ENCODE measurements at places on chromosomes 3 and 15.

- DNase-seq: peak; percentile 40
Observed at GRCh38 chr3:52742418-52743041, 28.2 kb downstream of the NEK4 start.

DNA sequence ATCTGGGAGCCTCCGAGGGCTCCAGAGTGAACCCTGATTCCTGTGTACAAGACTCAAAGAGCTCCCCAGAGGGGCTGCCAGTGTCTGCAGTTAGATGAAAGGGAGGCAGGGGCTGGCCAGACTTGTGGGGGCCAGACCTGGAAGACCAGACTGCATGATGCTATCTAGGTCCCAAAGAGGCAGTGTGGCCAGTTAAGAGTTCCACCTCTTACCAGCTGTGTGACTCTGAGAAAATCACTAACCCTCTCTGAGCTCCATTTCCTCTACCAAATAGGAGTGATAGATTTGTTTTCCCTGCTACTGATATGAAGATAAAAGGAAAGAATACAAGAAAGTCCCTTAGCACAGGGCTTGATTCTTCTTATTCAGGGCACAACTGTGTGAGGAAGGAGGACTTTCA is 29.0 kb downstream of the ACSBG1 start:
- no peak for DNase-seq

GRCh38 chr3:162328649-162329048 is 832.0 kb downstream of the OTOL1 start:
- DNase-seq: no peak

DNA sequence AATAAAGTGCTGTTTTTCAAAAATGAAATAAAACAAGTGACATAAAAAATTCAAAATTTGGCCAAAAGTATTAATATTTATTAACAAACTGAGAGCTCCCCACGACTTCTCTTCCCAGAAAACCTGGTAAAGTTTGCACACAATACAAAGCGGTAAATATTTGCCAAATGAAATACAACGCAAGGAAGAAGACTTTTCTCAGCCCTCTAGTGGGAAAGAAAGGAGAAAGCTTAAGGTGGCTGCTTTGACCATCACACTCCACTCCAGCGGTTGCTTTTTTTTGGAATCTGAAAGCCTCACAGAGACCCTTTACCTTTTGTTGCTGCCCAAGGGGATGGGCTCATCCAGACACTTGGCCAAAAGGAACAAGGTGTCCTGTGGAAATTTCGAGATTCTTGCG is 1.1 kb upstream of the GK5 start:
- no peak for DNase-seq

DNA sequence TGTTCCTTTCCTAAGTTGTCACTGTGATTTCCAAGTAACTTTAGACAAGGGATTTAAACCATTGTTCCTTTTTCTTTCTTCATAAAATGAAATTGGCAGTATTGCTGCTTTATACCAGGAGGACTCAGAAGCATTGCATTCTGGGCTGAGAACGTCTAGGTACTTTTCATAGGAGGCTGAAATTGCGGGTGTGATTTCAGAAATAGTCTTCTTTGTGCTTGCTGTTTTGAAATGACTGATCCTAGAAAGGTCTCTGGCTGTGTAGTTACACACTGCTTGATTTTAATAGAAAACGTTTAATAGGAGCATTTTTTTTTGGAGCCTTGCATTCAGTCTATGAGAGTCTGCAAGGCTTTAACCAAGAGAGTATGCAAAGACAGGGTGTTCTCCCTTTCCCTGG is 56.3 kb downstream of the PPM1L start:
- DNase-seq: no peak
